GM23248 (cell line): ENCODE measurements at places on chromosomes 11 and 22. TPM values are rescaled to one million over a fixed set of nuclear protein-coding genes. Genes with fewer than 3 reads are reported as not detected.
A peak's percentile ranks its signal among the peaks of the same experiment; 100 is the strongest.

DNA sequence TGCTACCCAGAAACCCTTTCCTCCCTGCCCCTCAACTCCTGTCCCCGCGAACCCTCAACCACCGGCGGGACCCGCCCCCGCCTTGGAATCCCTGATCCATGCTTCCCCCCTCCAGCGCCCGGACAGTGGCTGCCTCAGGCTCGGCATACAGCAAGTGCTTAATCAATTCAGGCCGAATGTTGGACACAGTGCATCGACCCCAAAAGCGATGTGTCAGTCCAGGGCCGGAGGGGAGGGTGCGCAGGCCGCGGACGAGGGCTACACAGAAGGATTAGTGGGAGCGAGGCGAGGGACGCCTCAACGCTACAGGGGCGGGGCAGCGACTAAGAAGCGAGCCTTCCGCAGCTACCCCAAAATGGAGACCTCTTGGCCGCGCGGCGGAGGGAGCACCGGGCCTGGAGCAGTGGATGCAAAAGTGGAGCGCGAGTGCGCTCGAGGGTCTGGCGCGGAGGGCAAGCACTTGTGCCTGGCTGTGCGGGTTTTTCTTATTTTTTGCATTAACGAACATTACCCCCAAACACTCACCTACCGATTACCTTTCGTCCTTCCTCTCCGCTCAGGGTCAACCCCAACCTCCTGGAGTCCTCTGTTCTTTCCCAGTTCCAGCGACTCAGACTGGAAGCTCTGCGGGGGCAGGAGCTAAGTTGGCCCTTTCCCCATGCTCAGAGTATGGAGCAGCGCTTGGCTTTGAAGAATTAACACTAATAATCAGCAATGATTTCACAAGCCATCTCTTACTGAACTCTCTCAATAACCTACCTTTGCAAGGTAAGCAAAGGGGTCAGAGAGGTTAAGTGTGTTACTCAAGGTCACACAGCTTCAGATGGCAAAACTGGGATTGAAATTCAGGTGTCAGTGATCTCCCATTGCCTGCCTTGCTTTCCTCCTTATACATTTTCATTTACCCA lies 30.0 kb upstream of the WNT11 start:
- peak; percentile 85 for DNase-seq

DNA sequence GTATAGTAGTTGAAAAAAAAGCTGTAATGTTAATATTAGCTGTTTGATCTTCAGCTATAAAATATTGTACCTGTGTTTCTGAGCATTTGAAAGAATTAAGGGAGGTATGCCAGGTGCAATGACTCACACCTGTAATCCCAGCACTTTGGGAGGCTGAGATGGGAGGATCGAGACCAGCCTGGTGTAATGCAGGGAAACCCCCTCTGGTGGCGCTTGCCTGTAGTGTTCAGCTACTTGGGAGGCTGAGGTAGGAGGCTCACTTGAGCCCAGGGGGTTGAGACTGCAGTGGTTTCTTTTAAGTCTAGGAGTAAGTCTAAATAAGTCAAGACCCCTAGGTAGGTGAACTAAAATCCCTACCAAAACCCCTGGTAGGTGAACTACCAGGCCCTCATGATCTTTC lies 37.1 kb downstream of the TAF1D start:
- DNase-seq = no peak

- no peak for DNase-seq
Observed at GRCh38 chr22:45925811-45926351, 51.1 kb downstream of the WNT7B start.

C1QTNF5 gene
- 4.5 and 6.2 TPM in 2 replicates for polyA plus RNA-seq

SPDYC gene
- not detected in 2 replicates for polyA plus RNA-seq

DNA sequence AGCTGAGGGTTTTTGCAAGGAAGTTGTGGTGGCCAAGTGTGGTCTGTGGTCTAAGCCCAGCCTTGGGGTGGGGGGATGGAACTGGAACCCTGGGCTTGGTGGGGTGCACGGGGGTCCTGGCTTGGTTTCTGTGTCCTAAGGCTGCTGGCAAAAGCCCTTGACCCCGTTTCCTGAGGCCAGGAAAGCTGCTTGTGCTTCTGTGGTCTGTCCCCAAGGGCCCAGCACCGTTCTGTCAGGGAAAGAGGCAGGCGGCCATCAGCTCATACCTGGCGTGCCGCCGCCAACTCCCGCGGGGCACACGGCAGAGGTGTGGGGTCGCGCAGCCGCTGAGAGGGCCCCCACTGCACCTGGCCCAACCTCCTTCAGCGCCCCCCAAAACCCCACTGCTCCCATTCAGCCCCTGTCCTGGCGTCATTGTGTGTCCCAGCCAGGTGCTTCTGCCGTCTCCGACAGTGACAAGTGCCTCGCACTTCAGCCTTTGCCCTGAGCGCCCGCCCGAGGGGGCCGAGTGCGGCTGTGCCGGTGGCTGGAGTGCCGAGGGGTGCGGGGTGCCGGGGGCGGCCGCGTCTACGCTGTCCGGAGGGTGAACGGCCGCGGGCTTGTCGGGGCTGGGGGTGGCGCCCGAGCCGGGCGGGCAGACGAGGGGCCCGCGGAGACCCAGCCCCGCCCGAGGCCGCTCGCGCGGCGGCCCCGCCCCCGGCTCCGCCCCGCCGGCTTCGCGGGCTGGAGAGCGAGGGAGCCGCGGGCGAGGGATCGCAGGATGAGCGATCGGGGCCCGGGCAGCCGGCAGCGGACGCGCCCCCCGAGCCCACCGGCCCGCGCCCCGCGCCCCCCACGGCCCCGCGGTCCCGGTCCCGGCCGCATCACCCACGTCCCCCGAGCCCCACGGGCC lies at the start of gene CNIH2:
TSS of gene CNIH2 (plus strand) at position 705 of the 892 bp plus-strand sequence. CDS start 282 bp downstream, outside the sequence.
- peak; percentile 62 for DNase-seq

DNA sequence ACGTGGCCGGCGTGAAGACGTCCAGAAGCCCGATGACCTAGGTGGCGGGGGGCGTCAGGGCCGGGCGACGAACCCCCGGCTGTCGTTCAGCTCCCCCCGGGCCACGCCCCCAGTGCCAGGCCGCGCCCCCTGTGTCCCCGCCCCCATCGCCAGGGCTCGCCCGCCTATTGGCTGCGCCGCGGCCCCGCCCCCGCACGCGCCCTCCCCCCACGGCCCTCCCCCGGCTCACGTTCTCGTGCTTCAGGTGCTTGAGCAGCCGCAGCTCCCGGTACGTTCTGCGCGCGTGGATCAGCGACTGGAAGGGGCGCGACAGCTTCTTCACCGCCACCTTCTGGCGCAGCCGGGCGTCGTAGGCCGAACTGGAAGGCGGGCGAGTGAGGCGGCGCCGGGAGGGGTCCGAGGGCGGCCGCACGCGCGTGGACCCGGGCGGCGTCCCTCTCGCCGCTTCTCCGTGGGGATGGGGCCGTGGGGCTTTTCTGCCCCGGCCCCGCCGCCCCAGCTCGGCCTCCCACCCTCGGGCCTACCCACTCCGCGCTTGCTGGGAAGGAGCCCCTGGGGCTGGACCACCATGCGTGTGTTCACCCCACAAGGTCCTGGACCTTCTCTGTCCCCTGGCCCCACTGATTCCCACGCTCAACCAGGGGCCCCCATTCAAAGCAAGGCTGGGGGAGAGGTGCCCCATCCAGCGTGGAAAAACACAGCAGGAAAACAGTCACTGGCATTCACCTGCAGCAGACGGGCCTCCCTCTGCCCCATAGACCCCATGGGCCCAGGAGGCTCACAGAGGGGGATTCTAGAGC lies 2.4 kb downstream of the MAPK11 start:
- DNase-seq = peak; percentile 81

APOL4 gene
- polyA plus RNA-seq = 0.06 TPM in 1 of 2 replicates, not detected in the other

- peak; percentile 43 for DNase-seq
Observed at GRCh38 chr11:74195828-74196227, 24.7 kb downstream of the PPME1 start.

DNA sequence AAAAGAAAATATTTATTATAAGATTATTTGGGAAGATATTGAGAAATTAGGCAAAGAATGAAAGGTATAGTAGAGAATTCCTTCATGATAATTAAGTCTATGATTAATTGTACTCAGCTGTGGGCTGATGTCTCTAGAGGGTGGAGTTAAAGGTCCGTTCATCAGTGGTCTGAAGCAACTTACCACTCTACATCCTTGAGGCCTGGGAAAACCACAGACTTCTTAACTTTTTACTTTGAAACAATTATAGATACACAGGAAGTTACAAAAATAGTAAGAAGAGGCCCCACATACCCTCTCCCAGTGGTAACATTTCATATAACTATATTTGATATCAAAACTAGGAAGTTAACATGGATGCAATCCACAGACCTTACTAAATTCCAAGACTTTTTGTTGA lies 167.0 kb upstream of the NECTIN1 start:
- no peak for DNase-seq

STIP1 gene
- polyA plus RNA-seq = 128 and 132 TPM in 2 replicates

DNA sequence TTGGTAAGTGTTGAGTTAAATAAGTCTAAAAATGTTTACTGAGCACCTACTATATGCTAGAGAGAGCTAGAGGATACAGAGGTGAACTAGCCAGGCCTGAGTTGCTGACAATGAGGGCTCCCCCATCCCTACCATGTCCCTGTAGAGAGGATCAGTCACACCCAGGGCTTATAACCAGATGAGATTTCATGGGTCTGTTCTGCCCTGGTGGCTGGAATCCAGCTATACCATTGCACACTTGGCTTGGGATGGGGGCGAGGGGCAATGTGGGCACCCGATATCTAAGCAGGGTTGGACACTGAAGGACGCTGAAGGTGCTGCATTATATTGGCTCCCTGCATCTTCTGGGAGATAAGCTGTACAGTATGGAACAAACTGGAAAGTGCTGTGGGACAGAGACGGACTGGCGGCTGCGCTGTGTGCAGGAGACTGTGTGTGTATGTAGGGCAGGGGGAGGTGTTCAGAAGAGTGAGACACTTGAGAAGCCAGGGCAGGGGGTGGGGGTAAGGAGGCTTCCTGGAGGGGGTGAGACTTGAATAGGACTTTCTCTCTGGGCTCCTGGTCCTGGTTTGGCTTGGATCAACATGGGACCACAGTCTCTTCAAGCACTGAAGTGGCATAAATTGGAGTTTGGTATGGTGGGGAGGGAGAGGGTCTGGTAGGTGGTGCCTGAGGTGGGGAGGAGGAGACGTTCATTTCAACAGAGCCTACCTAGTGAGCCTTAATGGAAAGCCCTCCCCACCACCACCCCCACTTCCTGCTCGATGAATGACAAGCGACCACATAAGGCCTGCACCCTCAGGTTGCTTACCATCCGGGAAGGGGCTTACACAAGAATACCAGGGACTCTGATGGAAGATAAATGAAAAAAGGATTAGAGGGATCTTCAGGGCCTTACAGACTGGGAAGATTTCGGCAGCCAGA lies 1.8 kb downstream of the CD82 start:
- no peak for DNase-seq

LRFN4 gene
- 5.4 and 5.9 TPM in 2 replicates for polyA plus RNA-seq
